Astrocyte (in vitro differentiated cells and primary cell): ENCODE measurements at places on chromosomes 16 and 17. TPM values are rescaled to one million over a fixed set of nuclear protein-coding genes. Genes with fewer than 3 reads are reported as not detected.

- no peak overlapping the region for H3K27ac ChIP-seq
- H3K36me3 ChIP-seq: no peaks in the 10 kb centered on the region
- DNase-seq: no peak
- peaks cover 13% of the 10 kb centered on the region for H3K4me1 ChIP-seq
- peaks cover 6% of the 10 kb centered on the region for H3K27me3 ChIP-seq
Observed at GRCh38 chr16:21523411-21524067, 75.8 kb upstream of the METTL9 start.

DNA sequence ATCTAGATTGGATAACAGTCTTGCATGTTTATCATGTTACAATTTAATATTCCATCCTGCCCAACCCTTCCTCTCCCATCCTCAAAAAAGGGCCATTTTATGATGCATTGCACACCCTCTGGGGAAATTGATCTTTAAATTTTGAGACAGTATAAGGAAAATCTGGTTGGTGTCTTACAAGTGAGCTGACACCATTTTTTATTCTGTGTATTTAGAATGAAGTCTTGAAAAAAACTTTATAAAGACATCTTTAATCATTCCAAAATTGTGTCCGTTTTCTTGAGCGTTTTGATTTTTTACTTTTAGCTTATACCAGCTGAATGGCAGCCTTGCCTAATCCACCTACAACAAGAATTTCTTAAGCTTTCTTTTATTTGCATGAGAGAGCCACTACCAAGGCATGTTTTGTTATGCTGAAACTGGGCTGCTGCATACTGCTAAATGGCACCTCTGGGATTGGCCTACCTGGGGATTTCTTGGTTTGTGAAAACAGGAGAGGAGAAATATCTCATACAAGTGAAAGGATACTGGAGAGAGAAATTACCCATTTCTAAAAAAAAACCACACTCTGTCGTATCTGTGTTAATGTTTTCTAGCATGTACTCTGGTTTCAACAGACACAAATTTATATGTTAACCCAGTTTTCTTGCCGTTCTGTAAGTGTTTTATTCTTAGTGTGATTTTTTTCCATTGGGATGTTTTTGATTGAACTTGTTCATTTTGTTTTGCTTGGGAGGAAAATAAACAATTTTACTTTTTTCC lies 52.2 kb downstream of the TUBD1 start:
- no peaks in the 10 kb centered on the region for H3K27me3 ChIP-seq
- no peak for DNase-seq

The NPIPA5 gene
- total RNA-seq: 0.82 and 1.1 TPM in 2 replicates

DNA sequence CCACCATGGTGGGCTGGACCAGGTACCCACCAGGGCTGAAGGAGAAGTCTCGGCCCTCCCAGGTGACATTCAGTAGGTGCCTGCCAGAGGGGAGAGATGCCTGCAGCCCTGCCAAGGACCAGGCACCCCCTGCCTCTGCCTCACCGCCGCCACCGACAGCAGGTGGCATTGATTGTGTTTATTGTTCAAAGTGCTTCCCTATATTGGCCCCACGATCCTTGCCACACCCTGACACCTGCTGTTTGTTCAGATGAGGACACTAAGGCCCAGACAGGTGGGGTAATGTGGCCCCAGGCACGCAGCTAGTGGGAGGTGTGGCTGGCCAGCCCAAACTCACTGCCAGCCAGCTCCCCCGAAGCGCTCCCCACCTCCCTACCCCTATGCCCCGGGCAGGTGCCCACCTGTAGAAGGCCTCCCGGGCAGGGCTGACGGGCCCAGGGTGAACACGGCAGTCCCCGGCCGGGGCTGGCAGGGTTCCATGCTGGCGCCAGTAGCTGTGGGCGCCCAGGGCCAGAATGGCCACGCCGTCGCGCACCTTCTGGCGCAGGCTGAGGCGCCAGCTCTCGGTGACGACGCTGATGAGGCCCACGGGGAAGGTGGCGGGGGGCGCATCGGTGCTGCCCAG lies 8.0 kb downstream of the GRIN2C start:
- no peak for DNase-seq
- H3K36me3 ChIP-seq: no peaks in the 10 kb centered on the region
- H3K4me3 ChIP-seq: no peak overlapping the region
- H3K4me1 ChIP-seq: no peaks in the 10 kb centered on the region
- H3K27ac ChIP-seq: no peak overlapping the region

GRCh38 chr16:85072947-85073346 lies 39.3 kb downstream of the CIBAR2 start:
- H3K4me3 ChIP-seq: no peak overlapping the region
- peak; percentile 44 for DNase-seq
- H3K4me1 ChIP-seq: no peaks in the 10 kb centered on the region

The SLC5A11 gene
- not detected in 2 replicates for total RNA-seq

- H3K27ac ChIP-seq: peak overlapping the region; percentile 55
- H3K27me3 ChIP-seq: no peaks in the 10 kb centered on the region
- DNase-seq: peak; percentile 96
Observed at GRCh38 chr17:12983991-12984884, 33.6 kb downstream of the ELAC2 start.
